Mononuclear cell (primary cell): ENCODE measurements at places on chromosomes 1 and 21. TPM values are rescaled to one million over a fixed set of nuclear protein-coding genes. Genes with fewer than 3 reads are reported as not detected.

EDN2 gene
- total RNA-seq: not detected

CSF3R gene
- total RNA-seq: 153 TPM

LIN28A gene
- not detected for total RNA-seq

SLAMF6 gene
- total RNA-seq: 8.2 TPM

DUSP10 gene
- 104 TPM for total RNA-seq

PDE4B gene
- total RNA-seq: 518 TPM

MYBPH gene
- total RNA-seq: not detected

LRRC39 gene
- total RNA-seq: 1.3 TPM

LMOD1 gene
- not detected for total RNA-seq

VCAM1 gene
- total RNA-seq: 0.42 TPM

OR2G6 gene
- total RNA-seq: 0.10 TPM

OPRD1 gene
- not detected for total RNA-seq
